ENCODE measurements at places on chromosomes 1 and 21.

DNA sequence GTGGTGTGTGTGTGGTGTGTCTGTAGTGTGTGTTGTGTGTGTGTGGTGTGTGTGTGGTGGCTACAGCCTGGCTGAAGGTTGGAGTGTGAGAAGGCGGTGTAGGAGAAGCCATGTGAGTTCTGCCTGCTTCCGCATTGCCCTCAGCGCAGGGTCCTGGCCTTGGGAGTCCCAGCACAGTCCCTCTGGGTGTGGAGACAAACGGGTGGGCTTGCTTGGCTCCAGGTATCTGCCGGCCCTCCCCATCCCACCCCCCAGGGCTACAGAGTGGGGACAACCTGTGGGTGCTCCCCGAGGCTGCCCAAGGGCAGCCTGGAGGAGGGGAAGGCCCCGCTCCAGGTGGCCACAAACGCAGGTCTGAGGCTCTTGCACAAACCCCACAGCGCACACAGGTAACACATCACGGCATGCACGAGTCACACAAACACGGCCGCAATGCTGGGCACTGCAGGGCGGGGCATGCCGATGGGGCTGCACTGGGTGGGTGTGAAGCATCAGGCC lies 31.7 kb upstream of the ADARB1 start:
- no peak for DNase-seq

GRCh38 chr1:48472638-48473037 lies 634 bp upstream of the SPATA6 start:
- DNase-seq = no peak

- no peak for DNase-seq
These were observed 151.5 kb downstream of the FCRL5 start for GRCh38 chr1:157400766-157401165.

- DNase-seq = no peak
These were observed 876 bp upstream of the CHML start for GRCh38 chr1:241640867-241641622.

DNA sequence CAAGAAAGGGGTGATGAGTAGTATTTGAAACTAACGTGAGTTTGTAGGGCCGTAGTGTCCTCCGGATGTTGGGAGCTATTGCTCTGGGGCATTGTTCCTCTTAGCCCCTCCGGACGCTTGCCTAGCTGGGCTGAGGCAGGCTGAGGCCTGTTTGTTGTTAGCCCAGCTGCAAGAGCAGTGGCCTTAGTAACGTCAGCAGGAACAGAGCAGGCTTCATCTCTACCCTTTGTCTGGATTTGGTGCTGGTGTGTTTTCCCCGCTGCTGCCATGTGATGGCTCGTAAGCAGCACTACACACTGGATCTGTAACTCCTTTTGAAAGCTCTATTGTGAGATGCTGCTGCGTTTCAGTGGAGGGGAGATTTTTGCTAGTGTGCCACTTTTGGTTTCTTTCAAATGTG lies 57.6 kb downstream of the DNM3 start:
- no peak for DNase-seq

GRCh38 chr1:87426463-87427249 lies 98.0 kb downstream of the LMO4 start:
- DNase-seq = no peak

DNA sequence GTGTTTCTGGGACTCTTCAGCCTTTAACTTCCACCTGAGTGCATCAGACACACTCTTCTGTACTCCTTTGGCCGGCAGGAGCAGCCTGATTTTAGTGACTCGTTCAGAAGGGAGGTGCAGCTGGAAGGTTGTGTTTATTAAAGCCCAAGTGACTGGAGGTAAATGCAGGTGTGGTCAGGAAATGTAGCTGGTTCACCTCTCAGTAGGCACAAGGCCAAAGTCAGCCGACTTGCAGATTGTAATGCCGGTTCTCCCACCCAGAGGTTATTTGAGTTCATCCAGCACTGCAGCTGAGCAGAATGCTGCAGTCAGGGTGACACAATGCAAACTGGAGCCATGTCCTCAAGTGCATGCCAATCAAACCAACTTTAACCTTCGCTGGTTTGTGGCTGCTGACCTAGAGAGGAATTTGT lies 91.5 kb downstream of the SPATA46 start:
- DNase-seq = no peak

- DNase-seq = no peak
These were observed 65.6 kb upstream of the SCCPDH start for GRCh38 chr1:246658567-246658966.

DNA sequence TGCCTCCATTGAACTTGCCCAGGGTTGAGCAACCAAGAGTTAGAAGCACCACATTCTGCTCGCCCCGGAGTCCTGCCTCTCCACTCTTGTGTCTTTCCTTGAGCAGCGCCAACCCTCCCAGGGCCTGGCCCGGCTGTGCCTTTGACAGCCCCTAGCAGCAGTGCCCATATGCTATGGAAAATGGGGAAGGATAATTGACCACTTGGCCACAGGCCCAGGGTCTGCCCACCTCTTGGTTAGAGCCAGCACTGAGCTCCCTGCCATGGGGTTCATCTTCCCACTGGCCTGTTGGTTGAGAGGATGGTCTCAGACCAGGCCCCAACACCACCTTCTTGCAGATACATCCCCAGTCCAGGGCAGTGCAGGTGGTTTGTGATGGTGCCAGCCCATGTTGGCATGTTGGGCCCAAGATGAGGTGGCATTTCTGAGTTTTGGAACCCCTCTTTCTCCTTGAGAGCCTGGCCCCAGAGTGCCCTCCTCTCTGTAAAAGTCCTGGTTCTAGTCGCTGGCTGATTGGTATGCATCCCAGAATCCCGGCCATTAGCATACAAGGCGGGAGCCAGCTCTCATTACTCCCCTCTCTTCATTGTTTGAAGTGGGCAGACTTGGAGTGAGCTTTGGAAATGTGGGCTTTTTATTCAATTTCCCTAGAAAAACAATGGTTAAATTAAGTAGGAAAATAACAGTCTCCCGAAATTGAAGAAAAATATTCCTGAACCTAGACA lies 7.6 kb downstream of the ARHGEF10L start:
- no peak for DNase-seq

DNA sequence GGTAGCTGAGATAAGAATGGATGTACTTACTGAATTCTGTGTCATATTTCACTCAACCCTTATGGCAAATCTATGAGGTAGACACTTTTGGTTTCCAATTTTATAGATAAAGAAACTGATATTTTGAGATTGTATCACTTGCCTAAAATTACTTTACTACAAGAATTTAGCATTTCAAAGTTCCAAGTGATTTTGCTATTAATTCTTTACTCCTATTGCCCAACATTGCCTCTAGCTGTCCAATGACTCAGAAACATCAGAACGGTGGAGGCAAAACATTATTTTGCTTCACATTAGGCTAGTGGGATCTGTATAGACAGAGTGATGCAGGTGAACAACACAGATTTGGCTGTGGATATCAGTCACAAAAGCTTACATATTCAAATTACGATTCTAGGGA lies 747.2 kb upstream of the NEGR1 start:
- DNase-seq = no peak

- DNase-seq = no peak
These were observed 42.8 kb downstream of the SLC37A1 start for GRCh38 chr21:42556476-42556875.

DNA sequence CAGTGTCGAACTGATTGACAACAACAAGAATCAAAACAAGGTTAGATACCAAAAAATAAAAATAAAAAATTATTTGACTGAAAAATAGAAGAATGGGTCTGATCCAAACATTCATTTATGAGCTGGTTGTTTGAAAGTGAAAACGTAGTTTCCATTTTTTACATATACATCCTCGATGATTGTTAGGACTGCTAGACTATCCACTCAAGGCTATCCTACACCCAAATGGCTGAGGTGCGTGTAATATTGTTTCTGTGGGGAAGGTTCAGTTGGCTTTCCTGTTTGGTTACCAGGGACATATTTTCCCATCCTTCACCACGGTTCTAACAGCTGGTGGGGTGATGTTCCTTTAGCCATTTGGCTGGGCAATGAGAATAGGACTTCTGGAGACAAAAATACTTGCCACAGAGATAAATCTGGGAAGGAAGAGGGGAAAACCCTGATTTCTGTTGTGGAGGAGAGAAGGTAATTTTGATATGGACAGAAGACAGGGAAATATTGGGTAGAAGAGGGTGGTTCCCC lies 66.3 kb downstream of the MAP3K7CL start:
- DNase-seq = no peak

DNA sequence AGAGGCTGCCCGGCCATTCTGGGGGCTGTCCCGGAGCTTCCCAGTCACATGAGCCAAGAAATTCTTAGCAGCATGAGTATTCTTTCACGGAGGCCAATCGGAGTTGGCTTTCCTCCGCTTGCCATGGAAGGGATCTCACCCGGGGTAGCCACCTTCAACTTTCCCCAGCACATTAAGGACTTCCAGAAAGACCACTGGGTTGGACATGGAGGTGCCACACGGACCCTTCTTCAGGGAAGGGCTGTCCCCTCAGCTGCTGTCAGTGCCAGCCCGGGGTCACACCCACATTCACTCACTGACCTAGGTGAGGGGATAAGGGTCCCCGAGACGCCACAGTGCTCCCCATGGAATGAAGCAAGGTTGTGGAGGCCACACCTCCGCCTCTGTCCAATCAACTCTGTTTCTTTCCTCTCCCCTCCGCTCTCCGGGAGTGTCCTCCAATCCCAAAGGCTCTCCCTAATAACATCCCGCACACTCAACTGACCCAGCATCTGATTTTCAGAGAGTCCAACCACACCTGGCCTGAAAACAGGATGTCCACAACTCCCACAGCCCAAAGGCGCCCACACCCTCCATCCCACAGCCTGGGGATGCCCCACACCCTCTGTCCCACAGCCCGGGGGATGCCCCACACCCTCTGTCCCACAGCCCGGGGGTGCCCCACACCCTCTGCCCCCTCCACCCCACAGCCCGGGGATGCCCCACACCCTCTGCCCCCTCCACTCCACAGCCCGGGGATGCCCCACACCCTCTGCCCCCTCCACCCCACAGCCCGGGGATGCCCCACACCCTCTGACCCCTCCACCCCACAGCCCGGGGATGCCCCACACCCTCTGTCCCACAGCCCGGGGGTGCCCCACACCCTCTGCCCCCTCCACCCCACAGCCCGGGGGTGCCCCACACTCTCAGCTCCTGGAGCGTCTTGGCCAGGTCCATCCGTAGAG lies 19.4 kb downstream of the RSPH1 start:
- no peak for DNase-seq

DNA sequence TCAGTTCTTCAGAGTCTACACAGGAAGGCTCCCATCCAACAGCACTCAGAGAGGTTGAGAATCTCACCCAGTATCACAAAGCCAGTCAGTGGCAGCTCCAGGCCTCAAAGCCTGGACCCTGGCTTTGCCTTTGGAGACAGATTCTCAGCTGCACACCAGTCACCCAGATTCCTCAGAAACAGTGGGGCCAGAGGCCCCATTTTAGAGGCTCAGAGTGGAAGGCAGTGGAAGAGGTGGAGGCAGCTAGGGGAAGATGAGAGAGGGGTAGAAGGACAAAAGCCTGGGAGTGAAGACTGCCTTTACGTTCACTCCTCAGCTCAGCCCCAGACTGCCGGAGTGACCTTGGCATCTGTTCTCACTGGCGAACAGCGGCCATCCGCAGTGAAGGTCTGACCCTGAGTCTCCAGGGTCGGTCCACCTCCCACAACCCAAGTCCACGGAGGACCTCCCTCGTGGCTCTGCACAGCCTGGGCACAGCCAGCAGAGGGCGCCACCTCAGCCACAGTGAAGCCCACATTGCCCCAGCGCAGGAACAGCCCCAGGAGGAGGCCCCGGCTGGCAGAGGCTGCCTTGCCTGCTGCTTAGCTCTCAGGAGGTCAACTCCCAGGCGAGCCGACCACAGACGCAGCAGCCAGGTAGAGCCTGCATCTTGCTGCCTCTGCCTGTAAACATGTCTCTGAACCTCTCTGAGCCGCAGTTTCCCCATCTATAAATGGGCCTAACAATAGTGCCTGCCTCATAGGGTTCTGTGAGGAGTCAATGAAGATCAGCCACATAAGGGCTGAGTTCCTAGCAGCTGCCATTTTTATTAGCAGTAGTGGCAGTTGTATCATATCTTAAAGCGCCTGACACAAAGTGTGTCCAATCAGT lies 5.9 kb upstream of the FNDC5 start:
- DNase-seq = no peak

DNA sequence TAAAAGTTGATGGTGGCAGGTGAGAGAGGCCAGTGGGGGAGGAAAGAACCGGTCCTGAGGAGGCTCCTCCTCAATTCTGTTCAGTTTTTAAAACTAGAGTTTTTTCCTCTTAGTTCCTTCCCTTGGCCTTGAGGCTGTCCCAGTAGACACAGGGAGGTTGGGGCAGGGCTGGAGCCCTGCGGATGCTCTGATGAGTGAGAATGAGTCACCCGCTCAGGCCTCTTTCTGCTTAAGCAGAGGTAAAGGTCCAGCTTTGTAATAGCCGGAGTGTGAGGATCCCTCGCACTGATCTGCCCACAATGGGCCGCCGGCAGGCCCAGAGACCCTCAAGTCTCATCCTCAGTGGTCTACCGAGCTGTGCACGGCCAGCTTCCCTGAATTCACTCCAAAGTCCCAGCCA lies 49.6 kb upstream of the IRF2BP2 start:
- no peak for DNase-seq

DNA sequence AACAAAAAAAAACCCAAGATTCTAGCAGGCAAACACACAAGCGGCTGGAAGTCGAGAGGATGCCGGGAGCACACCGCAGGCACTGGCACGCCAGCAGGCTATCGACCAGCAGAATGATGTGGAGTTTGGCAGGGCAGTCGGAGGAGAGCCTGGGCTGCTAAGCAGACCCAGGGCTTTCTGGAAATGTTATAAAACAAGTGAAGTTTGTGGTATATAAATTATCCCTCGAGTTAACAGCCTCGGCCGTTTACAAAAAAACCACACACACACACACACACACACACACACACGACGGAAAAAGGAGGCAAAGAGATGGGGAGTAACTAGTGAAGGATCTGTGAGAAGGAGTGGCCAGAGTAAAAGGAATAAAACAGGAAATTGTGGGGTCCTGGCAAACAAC lies 87.2 kb upstream of the IVNS1ABP start:
- DNase-seq = no peak

GRCh38 chr1:17190010-17190995 lies 14.6 kb upstream of the PADI1 start:
- DNase-seq = no peak

DNA sequence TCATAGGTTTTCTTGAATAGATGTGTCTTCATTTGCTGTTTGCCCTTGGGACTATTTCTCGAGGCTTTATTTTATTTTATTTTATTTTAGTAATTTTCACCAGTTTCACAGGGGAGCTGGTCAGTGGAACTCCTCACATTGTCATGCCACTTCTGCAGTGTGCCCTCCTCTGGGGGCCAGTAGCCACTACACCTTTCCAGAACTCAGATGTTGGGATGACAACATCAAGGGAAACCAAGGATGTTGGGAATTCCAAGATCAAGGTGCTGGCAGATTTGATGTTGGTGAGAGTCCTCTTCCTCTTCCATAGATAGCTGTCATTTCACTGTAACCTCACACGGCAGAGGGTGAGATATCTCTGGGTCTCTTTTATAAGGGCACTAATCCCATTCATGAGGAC lies 35.5 kb downstream of the SLC26A9 start:
- no peak for DNase-seq

DNA sequence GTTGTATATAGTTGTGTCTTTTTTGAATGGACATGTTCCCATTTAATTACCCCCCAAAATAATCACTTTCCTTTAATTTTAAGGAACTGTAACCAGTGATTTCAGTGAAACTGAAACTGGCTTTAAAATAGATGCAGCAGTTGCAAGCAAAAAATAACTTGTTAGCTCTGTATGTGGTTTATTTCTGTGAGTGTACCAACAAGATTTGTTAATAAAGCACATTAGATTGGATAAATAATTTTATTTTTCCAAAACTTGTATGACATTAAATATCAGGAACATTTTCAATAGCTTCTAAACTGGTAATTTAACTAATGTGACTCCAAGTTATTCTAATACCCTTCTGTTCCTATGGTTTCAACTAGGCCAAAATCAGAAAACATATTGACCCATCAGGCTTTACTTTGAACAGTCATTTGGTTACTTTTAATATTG lies 184.3 kb upstream of the CACYBP start:
- DNase-seq = no peak

All from NCI-H2171 (cell line).